Activated naive CD4-positive, alpha-beta T cell (primary cell): ENCODE measurements at places on chromosomes 11 and 22.

GRCh38 chr11:65083134-65083833 is 556 bp downstream of the CDCA5 start:
- DNase-seq: no peak

DNA sequence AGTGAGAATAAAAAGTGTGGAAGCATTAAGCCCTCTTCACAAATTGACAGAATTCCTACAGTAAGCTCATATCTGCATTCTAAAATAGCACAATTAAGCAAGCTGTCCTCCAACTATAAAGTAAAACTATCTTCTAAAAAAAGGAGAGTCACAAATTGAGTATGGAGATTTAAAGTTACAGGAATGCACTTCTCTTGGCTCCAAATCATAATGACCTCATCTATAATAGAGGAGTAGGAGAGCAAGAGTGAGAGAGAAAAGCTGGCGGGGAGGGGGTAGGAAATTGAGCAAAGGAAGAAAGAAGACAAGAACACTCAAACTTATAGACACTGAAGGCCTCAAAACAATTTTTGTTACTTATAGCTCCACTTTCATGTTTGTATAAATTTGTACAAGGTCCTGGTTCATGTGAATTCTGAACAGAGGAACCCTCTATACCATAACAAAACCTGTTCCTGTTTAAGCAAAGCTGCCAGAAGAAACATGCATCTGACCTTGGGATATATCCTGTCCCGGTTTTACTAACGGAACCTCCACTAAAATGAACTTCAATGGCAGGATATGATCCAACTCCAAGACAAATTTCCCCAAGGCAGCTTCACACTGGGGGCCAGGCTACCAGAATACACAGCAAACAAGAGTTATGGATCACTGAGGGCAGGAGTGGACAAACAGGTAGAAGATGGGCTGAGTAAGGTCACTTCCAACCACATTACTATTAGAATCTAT is 37.2 kb downstream of the SLC35F2 start:
- DNase-seq: no peak

DNA sequence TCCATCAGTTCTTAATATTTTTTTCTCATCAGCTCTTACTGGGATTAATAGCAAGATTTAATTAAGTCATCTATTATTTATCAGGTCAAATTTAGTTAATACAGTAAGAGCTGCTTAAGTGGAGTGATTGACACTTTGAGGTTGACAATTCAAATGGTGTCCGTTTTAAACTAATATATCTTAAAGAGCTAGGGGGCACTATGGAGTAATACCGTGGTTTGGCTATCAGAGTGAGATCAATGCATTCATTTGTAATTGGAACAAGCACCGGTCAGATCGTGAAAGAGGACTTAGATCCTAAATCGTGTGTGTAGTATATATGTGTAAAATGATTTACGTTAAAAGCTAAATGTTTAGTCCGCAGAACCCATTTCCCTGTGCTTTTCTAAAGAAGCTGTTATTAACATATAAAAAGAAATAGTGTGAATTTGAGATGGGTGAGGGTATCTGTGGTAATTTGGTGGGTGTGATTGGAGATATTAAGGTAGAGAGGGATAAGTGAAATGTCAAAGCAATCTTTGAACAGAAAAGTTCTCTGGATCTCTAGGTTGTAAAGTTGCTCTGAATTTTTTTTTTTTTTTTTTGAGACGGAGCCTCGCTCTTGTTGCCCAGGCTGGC is 2.3 kb downstream of the SIK2 start:
- DNase-seq: no peak

DNA sequence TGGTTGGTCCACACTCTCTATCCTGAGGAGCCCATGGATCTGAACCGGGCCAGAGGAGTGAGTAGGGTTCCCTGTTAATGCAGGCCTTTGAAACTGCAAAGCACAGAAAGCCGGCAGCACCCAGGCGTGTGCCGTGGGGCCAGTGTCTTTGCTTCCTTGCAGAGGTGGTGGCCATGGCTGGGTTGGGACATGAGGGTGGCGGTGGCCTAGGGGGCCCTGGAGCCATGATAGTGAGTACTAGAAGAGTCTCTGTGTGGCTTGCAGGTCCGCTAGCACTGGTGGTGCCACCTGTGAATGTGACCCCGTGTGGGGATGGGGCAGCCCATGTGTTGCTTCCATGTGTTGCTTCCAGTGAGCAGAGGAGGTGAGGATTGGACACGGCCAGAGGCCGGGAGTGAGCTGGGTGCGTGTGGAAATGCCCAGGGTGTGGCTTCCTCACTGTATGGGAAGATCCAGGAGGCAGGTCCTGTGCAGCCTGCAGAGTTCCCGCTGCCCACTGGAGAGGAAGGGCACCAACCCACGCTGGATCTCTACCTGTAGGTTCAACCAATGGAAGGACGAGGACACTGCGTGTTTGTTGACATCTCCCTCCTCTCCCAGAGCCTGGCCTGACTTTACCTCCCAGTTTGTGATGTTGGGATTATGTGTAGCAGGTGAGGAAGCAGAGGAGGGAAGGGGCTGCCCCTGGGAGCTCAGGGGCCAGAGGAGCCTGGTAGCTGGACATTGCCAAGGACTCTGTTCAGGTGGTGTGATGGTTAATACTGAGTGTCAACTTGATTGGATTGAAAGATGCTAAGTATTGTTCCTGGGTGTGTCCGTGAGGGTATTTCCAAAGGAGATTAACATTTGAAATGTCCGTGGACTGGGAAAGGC is 796.6 kb downstream of the TBC1D22A start:
- DNase-seq: no peak

DNA sequence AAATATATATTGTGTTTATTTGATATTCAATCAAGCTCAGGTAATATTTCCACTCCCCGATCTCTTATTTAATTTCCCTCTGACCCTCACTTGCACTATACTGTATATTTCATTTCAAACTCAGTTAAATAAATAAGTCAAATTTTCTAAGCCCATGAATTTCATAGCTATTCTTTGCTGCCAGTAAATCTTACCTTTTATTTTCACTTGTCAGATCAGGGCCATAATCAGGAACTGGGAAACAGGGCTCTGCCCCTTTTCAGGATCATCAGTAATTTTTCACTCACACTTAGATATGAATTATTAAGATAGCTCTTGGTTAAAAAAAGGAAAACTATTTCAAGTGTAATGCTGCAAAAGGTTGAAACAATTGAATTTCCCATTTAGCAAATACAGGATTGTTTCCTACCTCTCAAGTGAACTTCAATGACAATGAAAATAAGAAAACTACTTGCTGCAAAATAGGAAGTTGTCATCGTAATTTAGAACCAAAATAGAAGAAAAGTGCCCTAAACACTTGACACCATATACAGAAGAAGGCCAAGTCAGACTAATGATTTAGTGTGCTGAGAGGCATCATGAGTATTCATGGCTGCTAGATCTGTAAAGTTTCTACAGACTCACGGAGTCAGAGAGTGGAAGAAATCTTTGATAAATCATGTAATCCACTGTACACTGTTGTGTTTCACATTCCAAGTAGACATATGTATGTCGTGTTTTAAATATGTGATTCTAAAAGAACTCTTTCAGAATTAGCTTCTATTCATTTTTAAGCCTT is 316.8 kb upstream of the CNTN5 start:
- DNase-seq: no peak

DNA sequence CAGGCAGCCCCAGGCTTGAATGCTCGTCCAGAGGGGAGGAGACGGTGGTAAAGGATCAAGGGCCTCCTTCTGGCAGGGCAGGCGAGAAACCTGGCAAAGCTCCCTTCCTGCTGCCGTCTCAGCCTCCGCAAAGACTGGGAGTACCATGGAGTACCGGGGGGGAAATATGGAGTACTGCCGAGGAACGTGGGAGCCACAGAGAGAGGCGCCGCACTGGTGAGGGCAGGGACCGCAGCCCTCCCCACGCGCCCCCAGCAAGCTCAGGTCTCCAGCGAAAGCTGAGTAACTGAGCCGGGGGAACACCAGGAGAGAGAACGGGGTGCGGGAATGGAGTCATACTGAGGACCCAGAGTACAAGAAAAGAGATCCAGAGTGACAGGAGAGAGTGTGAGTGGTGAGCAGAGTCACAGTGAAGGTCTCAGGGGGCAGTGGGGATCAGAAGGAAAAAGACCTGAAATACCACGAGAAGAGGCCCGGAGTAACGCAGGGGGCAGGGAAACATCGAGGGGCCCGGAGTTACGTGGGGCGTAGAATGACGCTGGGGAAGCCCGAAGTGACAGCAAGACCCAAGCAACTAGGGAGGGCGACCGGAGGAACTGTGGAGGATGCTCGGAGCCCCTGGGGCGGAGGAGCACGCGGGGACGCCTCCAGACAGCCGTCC is 740 bp downstream of the EML3 start:
- DNase-seq: no peak

- no peak for DNase-seq
These were observed 37.4 kb downstream of the KCNQ1 start for GRCh38 chr11:2482204-2482603.

- no peak for DNase-seq
These were observed 30.2 kb upstream of the SLC35C1 start for GRCh38 chr11:45774786-45775185.

DNA sequence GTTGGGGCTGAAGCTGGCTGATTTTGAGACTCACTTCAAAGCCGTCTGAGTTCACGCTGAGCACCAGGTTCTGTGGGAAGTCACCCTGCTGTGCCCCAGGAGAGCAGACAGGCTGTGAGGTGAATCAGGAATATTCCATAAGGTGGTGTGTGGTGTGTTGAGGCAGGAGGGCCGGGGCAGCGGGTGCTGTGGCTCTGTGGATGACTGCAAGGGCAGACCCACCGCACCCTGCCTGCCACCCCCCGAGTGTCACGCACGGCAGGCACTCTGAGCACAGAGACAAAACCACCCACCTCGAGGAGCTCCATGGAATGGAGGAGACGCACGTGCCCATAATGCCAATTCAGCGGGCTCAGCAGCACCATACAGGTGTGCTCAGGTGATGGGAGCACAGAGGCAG is 147.8 kb downstream of the PKNOX2 start:
- no peak for DNase-seq

GRCh38 chr11:74636630-74637184 is 44.3 kb downstream of the POLD3 start:
- DNase-seq: no peak

GRCh38 chr11:116507016-116507415 is 265.8 kb downstream of the BUD13 start:
- no peak for DNase-seq

- no peak for DNase-seq
These were observed 1091.9 kb upstream of the TENM4 start for GRCh38 chr11:80532633-80533232.

GRCh38 chr22:42872821-42873220 is 15.7 kb upstream of the ARFGAP3 start:
- DNase-seq: no peak

DNA sequence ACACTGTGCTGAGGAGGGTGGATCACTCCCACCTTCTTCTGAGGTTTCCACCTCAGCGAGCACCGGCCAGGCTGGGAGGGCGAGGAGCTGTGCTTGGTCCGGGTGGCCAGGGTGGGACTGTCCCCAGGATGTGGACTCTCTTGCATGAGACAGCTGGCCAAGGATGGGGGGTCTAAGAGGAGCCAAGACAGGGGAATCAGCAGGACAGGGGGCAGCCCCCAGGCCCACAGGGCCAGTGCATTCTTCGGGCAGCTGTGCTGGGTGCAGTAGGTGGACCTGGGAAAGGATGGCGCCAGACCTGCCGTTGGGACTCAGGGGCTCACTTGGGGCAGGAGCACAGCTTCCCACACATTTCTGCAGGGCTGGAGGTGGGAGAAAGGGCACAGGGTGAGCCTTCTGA is 9.5 kb downstream of the APOBEC3A start:
- DNase-seq: no peak

DNA sequence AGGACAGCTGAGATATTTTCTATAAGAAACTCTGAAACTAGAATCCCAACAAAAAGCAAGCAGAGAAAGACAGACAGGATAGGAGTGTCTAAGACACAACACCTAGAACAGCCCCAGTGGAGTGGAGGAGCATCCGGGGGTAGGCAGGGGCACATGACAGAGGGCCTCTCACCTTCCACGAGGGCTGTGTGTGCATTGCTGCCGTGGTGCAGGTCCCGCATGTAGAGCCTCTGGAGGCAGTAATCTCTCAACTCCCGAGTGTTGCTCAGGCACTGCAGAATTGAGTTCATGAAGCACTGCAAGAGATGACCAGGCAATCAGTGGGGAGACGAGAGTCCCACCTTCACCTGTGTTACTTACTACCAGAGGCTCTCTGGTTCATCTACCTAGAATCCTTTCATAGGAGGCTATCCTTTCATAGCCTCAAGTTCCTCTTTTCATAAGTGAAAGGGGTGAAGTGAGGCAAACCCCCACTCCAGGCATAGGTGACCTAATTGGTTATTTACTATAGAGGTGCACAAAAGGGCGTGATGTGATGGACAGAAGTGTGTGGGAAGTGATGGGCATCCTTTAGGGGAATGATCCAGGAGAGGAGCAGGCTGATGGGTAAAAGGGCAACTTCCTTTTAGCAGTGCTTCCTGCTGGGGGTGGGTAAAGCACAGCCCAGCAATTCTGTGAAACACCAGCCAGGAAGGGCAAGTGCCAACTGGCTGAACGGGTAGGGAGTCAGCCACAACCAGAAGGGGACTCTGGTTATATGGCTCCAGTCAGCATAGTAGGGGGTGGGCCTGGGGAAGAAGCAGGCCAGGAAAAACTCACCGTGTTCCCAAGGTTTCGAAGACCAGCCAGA is 13.1 kb upstream of the MFRP start:
- no peak for DNase-seq

- no peak for DNase-seq
These were observed 7.0 kb downstream of the FADD start for GRCh38 chr11:70210051-70210501.

- DNase-seq: no peak
These were observed 43.0 kb upstream of the RTL6 start for GRCh38 chr22:44540756-44541670.

DNA sequence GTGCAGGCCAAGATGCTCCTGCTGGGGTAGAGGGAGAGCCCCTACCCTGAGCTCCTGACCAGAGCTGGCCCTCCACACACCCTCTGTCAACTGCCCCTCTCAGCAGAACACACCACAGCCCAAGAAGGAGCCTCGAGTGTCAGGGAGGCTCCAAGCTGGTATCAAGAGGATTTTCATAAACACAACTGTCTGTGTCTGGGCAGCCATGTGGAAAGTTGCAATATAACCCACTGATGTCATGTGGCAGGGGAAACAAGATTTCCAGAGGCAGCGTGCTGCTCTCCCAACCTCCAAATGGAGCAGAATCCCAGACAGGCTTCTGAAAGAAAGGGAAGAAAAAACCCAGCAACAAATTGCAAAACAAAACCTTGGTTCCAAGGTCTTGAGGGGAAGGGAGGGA is 569.9 kb downstream of the BUD13 start:
- DNase-seq: no peak

GRCh38 chr11:32960553-32961164 is 55.0 kb upstream of the DEPDC7 start:
- DNase-seq: no peak

GRCh38 chr22:43302531-43303041 is 40.6 kb downstream of the SCUBE1 start:
- no peak for DNase-seq

GRCh38 chr22:48826546-48826945 is 1001.1 kb downstream of the BRD1 start:
- DNase-seq: no peak

- no peak for DNase-seq
These were observed 62.7 kb upstream of the BARX2 start for GRCh38 chr11:129312730-129313503.
